ENCODE measurements at places on chromosomes 5 and 9.

DNA sequence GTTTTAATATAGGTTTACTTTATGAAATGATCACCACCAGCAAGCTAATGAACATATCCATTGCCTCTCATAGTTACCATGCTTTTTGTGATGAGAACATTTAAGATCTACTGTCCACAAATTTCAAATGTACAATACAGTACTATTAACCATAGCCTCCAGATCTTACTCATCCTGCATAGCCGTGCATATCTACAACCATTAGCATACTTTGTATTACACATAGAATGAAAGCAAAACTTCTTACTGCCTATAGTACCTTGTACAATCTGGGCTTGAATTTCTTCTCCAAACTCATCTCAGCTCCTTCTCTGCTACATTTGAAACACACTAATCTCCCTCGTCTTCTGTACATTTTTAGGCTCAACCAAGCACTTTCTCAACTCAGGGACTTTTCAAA is 510.6 kb downstream of the PRR16 start:
- DNase-seq = no peak

DNA sequence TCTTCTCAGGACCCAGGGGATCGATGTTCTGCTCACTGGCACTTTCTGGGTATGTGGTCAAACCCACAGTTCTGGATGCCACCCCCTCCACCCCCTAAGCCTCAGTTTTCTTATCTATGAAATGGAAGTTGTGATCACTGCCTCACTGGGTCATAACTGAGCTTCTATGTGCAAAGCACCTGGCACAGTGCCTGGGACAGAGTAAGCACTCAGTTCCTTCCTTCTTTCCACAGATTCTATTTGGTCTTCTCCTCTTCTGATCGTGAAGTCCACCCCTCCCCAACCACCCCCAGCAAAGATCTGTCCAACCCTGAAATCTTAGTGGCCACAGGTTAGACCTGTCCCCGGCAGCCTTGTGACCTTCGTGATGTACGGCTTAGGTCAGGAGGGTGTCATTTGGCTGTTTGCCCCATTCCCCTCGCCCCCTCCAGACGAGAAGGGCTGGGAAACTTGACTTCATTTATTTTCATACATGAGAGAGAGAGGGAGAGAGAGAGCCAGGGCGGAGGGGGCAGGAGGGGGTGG is 181.4 kb downstream of the FGF18 start:
- DNase-seq = no peak

DNA sequence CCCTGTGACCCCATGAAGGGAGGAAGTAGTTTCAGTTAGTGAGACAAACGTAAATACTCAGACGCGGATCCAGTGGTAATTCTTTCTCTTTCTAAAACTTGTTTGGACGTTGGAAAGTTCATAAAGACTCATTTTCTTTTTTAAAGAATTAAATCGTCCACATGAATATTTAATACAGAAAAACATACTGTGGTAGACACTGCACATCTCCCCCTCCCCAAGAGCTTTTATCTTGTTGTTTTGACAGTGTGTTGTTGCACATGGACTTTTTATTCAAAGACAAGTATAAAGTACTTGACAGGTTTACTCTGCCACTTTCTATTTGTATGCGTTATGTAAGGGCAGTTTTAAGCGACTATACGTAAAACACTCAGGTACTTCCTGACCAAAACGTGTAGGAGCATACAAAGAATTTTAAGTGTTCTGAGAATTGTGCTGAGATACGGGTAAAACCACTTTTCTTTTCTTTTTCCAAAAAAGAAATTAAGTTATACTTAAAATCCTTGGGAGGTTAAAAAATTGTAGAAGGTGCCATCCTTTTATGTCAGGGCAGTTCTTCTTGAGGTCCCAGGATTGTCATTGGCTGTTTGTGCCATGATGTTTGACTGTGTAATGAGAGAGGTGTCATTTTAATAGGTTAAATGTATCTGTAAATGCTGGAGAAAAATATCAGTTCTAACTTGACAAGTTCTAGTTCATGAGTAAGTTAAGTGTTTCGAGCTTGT is 1.3 kb downstream of the NIPBL start:
- no peak for DNase-seq

DNA sequence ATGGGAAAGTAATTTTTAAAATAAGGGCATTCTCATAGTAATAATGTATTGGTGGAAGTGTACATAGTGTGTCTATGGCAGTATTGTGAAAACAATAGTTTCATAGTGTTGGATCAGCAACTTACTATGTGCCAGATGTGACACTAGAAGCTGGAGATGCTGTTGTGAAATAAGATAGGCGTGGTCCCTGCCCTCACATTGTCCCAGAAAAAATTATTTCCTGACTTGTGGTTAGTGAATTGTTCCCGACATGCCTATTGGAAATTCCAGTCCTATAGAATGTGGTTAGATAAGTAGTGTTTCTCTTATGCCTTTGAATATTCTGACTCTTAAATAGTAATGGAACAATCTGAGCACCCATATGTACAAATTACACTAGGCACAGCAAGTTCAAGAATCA is 55.3 kb upstream of the MTAP start:
- DNase-seq = no peak

DNA sequence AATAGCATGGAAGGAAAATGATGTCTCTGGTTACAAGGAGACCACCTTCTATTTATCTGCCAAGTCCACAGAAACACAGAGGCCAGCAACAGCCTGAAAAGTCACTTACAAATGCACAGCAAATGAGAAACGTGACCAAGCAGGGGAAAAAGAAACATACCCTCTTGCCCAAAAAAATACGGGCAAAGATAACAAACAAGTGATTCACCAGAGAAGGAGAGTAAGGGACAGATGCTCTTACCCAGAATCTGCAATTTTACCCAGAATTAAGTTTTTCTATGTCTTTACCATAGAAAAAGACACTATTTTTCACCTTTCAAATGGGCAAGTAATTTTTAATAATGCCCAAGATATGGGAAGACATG is 28.1 kb downstream of the CAMSAP1 start:
- DNase-seq = no peak

DNA sequence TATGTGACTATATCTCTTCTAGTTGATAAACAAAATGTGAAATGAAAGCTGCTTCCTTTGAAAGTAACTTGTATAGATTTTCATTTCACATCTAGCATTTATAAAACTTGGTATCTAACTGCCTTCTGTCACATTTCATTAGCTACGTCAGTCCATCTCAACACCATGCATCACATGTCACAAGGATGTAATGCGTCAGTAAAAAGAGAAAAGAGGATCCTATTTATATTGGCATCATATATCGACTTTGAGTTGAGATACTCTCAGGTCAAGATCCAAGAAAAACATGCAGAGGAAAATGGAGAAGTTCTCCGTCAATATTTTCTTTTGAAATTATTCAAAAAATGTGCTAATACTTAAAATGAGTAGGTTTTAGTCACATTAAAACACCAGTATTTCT is 1211.2 kb downstream of the EFNA5 start:
- DNase-seq = no peak

DNA sequence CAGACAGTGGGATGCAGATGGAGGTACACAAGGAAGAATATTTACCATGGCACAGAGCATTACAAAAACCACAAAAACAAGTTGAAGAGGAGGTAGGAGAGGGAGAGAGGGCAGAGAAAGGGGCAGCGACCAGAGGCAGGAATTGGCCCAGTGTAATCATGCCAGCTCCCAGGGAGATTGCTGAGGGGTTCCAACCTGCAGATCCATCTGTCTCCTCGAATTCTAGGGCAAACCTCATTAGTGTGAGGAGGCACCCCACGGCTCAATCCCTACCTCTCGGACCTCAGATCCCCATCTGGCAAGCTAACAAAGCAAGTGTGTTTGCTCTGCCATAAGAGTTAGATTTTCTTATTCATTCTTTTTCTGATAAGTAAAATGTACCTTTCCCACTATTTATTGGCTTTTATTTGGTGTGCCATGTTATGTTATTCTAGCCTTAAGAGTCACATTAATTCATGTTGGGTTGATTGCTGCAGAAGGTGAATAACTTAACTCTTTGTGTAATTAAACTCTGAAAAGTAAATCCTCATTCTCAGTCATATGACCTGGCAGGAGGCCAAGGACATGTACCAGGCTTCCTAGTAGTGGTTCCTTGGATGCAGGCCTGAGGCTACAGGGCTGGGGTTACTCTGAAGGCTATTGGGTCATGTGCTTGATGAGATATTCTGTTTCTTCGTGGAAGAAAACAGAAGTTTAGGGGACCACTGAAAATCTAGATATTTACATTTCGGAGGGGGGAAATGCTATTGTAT is 315.2 kb upstream of the ATP10B start:
- DNase-seq = no peak

GRCh38 chr9:110257956-110258355 is 1.6 kb upstream of the TXN start:
- no peak for DNase-seq

DNA sequence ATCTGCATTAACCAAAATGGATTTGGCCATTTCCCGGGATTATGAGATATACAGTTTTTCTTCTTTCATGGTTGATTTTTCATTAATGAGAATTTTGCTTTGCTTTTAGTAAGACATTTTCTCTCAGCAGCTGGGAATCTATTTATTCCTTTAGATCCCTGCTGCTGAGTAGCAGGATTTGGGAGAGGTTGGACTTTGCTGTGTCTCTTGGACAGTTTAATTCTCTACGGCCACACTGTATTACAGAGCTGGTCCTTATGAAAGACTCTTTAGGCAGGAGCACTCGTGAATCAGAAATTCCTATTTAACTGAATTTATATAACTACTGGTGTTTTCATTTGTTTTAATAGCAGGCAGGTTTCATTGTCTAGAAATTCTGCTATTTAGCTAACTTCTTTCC is 1.6 kb downstream of the UNC13B start:
- no peak for DNase-seq

DNA sequence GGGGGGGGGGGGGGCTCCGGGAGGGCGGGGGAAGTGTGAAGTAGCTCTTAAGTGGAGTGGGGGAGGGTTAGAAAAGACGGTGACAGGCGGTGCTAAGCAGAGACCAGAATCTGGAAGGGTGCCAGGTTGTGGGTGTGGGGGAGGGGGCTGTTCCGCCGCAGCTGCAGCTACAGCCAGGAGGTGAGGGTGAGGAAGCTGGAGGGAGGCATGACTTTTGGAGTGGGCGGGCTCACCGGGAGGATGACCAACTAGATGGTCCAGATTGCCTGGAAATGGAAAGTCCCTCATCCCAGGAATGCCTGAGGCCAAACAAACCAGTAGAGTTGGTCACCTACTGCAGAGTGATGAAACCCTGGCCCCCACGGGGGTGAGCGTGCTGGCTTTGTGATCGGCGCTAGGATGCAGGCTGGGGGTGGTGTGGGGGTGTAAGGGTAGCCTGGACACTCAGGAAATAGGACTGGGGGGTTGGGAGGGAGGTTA is 158.1 kb upstream of the SHB start:
- DNase-seq = peak; percentile 78

DNA sequence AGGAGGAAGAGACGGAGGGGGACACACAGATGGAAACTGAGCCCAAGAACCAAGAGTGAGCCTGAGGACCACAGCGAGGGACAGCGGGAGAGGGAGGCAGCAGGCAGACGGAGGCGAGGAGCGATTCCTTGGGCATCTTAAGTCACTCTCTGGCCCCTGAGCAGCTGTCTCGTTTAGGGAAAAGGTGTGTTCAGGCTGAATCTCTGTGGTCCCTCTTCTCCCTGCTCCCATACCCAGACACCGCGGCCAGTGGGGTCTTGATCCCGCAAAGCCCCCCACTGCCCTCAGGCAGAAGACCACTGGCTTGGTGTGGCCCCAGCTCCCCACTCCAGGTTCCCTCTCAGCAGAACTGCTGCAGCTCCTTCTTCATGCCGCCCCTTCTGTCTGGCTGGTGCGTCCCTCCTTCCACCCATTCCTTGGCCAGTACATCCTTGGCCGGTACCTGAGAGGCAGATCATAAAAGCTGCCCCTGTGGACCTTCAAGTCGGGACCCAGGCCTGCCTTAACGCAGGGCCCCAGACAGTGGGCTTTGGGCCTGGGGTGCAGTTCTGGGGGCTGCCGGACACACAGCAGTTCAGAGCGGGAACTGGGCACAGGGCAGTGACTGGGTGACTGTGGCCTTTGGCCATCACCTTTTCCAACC is 5.8 kb upstream of the RALGDS start:
- no peak for DNase-seq

DNA sequence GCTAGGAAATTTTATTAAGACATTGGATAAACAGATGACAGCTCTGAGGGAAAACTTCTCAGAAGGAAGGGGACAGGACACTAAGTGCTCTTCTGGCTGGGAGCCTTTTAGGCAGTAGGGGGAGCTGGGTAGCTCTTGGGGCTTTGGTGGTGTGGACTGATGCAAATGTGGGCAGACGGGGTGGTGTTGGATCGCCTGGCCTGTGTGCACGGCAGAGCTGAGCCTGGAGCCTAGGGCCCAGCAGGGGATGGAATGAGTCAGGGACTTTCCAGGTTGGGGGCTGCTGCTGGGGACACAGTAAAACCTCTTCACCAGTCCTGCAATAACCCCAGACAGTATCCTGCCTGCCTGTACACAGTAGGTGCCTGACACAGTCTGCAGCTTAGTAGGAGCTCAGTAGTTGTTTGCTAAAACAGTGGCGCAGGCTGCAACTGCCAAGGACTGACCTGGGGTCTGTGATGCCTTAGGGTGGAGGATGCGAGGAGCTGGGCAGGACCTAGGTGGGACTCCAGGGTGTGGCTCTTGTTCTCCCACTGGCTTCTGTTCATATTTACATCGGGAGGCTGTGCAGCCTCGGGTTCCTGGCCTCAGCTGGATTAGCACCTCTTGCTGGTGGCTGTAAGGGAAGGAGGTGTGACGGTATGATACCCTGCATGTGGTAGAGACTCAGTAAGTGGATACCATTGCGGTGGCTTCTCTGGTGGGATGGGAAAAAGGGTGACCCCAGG is 83.8 kb downstream of the DAB2IP start:
- no peak for DNase-seq

DNA sequence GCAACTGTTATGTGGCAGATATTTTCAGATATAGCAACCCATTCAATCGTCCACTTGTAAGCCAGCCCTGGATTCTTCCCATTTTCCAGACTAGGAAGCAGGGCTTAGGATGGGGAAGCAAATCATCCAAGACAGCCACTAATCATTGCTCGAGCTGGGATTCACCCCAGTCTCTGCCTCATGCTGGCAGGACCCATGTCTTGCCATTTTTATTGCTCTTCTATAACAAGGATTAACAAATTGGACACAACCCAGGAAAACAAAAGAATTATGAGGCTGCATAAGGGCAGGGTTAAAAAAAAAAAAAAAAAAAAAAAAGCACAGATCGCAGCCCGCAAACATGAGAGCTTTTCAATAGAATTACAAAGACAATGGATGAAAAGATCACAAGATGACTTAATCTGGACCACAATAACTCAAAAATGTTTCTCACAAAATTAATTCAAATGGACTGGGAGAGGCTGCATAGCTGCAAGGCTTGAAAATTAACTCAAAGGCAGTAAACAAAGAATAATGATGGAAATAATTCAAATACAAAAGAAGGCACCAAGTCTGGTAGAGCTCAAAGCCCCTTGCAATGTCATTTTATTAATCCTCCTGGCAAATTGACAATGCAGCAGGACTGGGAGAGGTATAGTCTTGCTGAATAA is 40.7 kb downstream of the ASTN2 start:
- DNase-seq = no peak

- no peak for DNase-seq
These were observed 11.5 kb upstream of the BOD1 start for GRCh38 chr5:173627860-173628392.

GRCh38 chr9:1871626-1872419 is 143.3 kb upstream of the SMARCA2 start:
- DNase-seq = no peak
